ENCODE measurements at places on chromosomes 5 and 9.

DNA sequence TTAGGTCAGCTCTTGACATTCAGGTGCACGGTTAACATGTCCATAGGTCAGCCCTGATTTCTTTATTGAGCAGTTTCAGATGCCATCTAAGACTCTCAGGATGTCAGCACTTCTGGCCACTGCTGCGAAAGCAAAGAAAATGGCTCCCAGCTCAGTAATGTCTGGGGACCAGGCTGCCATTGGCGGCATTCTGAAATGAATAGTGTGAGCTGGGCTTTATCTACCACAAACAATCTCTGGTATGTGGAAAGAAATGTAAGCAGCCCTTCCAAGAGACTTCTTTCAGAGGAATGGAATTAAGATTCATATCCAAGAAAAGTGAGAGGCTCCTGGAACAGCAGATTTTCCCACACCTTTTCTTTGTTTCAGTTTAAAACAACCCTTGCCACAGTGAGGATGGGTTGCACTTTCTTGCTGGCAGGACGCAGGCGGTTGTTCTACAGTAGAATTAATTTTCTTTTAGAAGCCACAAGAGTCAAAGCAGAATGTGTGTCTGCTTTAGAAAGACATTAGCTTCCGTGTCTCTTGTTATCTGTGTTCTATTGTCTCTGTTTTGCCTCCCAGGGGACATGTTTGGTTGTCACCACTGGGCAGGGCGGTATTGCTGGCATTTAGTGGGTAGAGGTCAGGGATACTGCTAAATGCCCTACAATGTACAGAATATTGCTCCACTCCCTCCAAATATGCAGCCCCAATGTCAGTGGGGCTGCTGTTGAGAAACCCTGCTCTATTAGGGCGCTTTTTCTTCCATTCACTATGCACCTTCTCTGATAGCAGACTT, 149.9 kb upstream of the ANKH start:
- no peak for DNase-seq

DNA sequence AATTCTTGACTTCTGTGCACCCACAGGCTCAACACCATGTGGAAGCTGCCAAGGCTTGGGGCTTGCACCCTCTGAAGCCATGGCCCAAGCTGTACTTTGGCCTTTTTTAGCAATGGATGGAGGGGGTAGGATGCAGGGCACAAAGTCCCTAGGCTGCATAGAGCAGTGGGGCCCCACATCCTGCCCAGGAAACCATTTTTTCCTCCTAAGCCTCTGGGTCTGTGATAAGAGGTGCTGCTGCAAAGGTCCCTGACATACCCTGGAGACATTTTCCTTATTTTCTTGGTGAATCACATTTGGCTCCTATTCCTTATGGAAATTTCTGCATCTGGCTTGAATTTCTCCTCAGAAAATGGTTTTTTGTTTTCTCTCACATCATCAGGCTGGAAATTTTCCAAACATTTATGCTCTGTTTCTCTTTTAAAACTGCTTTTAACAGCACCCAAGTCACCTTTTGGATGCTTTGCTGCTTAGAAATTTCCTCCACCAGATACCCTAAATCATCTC, 482.7 kb upstream of the TLE4 start:
- DNase-seq: no peak

DNA sequence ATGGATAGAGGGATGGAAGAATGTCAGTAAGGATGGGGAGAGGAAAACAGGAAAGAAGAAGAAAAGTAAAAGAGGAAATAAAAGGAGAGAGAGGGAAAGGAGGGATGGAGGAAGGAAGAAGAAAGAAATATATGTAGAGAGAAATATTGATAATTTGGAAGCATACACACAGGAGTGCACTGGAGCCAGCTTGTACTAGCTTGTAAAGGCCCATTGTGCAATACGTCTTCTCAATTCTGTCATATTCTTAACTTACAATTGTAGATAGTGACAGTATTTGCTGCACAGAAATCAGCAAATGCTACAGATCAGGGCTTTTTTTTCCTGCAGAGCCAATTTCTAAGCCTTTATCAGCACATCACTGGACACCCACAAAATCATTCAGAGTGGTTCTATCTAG, 458.8 kb upstream of the WWC1 start:
- DNase-seq: no peak

GRCh38 chr5:128081111-128081851, 2.3 kb upstream of the SLC12A2 start:
- DNase-seq: no peak

DNA sequence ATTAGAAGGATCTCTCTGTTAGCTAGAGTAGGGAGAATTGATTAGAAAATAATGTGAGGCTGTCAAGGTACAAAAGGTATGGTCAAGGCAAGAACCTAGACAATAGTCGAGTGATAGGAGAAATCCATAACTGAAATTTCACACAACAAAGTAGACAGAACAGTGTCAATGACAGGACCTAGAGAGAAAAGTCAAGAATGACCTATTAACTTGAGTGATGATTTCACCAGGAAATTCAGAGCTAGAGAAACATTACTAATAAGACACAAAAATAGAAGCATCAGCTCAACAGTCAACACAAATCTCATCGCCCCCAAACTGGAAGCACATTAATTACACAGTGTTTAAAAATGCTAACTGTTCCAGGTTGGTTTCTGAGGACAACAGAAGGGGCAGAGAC, 532.4 kb downstream of the CDH10 start:
- DNase-seq: no peak

DNA sequence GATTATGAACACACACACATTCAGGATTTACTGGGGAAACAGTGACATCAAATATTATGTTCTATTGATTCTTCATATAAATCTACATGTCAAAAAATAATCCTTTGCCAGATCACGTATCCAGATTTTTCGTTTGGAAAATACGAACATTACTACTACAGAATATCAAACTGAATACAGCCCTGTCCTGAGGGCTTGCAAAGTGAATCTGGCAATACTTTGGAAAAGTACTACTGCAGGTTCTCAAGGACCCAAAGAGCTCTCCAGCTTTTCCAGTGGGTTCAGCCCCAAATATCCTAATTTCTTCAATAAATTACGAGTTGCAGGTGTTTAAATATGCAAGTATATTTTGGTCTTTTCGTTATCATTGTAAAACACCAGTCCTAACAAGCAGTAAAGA, 411 bp upstream of the NDUFS4 start:
- no peak for DNase-seq

DNA sequence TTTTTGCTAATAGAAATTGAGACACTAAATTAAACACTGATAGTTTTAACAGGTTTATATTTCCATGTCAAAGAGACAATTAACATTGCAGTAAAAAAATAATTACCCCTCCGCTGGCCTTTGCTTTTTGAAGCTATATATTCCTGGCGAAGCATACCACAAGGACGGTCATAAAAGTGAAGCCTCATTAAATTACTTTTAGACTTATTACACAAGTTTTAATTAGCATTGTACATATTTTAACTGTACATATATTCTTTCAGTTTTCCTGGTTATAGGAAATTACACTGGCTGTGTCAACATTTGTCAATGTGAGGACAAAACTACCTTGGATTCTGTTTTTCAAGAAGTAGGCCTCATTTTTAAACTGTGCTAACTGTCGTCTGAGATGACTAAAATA, 1.2 kb downstream of the CDKN2A start:
- no peak for DNase-seq
